ENCODE measurements at places on chromosomes 12 and 14.

DNA sequence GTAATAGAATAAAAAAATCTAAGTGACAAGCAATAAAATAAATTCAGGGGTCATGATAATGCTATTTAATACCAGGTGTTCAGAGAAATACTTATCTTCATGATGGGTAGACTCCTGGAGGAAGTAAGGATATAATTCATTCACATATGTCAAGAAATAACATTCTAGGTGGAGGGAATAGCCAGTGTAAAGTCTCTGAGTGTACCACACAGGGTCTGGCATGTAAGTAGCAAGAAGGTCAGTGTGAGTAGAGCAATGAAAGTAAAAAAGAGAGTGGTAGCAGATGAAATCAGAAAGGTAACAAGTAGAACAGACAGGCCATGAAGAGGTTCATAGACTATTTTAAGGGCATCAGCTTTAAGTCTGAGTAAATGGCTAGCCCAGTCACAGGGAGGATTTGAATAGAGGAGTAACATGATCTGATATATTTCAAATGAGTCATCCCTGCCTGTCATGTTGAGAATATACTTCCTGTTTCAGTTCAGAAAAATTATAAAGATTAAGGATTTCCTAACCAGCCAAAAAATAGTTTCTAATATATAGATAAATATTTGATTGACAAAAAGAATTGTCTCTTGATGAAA is 519.9 kb downstream of the C12orf50 start:
- DNase-seq, result no peak

GRCh38 chr12:76375939-76376338 is 27.7 kb upstream of the BBS10 start:
- no peak for DNase-seq

DNA sequence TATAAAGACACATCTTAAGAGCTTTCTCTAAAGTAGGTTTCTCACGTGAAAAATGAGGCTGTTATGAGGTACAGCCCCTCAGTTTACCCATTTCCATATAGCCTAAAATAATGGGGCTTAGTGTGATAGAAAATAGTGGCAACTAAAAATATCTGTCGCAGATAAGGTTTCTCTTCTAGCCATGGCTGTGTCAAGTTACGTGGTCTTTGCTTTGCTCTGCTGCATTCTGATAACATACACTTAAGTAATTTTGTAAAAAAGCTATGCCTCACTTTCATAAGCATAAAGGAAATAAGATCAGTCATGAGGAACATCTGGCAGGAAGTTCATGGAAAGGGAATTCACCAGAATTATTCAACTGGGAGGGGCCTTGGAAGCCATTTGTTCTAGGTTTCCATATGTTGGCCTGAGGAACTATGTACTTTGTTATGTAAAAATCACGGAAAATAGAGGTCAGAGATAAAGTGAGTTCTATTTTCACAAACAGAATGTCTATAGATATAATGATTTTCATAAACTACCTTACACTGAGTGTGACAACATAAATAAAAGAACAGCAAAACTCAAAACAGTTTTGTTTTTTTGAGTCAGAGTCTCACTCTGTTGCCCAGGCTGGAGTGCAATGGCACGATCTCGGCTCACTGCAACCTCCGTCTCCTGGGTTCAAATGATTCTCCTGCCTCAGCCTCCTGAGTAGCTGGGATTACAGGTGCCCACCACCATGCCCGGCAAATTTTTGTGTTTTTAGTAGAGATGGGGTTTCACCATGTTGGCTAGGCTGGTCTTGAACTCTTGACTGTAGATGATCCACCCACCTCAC is 195.6 kb upstream of the KRR1 start:
- DNase-seq, result no peak

DNA sequence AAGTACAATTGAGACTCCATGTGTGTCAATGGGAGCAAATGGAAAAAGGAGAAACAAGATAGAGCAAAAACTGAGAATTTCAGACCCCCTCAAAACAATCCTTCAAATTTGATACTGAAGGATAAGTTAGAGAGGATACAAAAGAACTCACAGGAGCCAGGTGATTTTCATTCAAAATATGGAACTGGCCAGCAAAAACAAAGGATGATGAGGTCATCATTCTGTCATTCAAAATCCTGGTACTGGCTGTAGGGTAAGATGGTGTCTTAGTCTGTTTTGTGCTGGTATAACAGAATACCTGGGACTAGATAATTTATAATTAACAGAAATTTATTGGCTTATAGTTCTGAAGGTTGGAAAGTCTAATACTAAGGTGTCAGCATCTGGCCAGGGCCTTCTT is 80.6 kb downstream of the LMNTD1 start:
- no peak for DNase-seq

DNA sequence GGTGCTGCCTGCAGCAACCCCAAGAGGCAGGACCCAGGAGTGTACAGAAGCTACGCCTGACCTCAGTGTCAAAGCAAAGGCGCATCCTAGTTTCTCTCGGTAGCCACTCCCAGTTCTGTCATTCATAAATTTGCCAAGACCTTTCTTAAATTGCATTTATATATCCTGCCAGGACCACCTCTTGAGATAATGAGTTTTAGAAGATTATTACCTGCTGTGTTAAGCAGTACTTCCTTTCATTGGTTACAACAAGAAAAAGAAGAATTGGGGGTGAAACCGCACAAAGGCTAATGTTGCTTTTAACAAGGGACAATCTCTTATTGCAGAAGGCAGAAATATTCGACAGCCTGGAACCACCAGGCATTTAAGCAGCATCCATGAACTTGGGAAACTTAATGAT is 57.8 kb downstream of the CIT start:
- DNase-seq, result no peak

- no peak for DNase-seq
Measured at GRCh38 chr12:132284071-132284826, 45.1 kb downstream of the GALNT9 start.

- DNase-seq, result no peak
Measured at GRCh38 chr12:120699553-120699952, 10.7 kb upstream of the UNC119B start.

DNA sequence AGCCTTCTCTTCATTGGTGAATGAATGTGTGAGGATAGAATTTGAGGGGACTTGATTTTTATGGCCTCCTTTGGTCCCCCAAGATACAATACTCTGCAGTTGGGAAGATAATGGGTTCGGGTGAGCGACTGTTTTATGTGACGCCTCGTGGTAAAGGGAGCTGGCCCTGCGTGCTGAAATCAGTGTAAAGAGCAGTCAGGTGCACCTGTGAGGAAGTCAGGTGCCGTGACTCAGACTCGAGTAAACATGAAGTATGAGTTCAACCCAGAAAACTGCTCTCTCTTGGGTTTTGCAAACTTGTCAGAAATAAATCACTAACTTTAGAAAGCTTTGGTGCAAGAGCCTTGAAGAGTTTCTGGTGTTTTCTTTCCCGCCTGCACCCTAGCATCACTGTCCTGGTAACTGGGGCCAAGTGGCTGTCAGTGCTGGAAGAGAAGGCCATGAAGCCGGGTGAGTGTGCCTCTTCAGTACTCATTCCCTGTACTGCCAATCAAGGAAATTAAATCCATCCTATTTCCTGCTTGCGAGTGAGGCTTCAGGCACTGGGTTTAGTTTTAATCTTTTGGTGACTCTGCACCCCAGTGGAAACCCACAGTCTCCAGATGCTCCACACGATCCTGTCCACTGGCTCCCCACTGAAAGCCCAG is 59.2 kb downstream of the AACS start:
- no peak for DNase-seq

DNA sequence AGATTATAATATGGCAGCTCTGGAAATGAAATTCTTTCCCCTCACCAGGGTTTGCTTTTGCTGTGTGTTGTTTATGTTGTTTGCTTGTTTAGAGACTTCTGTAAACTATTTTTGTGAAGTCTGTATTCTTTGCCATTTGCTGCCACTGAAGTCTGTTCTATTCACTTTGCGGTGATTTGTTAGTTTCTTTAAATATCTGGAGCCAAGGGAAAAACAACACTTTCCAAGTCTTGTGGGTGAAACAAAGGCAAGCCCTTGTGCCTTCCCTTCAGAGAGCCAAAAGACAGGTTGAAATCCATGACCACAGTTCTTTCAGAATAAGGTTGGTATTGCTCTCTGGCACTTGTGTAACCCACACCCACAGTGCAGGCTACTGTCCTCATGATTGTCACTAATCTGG is 59.5 kb upstream of the RNU6-7 start:
- no peak for DNase-seq
